GM23248 (cell line): ENCODE measurements at places on chromosomes 5 and 9.

- DNase-seq, result no peak
These were observed 80.6 kb downstream of the RAD23B start for GRCh38 chr9:107363516-107364152.

- peak; percentile 58 for DNase-seq
These were observed 18.6 kb upstream of the IFNB1 start for GRCh38 chr9:21096172-21096900.

GRCh38 chr5:90529939-90530677, 724 bp upstream of the LYSMD3 start:
- DNase-seq, result peak; percentile 90

DNA sequence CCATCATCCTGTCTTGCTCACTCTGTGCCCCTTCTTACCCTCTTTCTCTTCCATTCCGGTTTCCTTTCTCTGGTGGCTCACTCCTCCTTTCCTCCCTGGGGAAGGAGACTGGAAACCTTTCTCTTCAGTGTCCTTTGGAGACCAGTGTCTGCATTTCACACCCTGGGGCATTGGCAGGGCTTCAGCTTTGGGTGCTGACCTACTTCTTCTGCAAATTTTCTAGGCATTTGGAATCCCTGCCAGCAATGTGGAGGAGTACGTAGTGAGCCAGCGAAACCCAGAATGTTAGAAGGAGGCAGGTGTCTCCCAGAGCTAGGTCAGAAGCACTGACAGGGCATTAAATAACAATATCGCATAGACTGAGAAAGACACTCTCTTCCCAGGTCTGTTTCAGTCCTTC, 122.2 kb downstream of the SLC28A3 start:
- no peak for DNase-seq

DNA sequence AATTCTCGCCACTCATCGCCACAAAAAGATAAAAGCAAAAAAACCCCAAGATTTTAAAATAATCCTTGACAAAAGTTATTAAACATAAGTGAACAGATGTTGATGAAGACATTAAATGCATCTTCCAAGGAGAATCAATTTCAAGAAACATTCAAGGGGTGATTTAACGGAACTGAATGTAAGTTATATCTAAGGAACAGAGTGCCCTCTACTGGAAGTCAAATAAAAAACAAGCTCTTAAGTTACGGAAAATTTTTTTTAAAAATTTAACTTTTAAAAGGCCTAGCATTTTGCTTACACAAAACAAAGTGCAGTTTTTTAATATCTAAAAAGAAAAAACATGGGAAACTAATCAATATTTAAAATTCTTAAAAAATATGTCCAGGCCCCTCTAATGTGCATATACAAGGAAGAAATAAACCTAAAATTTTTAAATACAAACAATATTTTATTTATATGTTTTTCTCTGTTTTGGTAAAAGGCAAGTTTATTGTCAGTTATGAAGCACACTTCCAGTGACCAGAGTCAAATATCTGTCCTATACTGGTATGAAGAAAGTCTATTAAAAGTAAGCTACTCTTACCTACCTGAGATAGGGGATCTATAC, 28.0 kb downstream of the TEX10 start:
- DNase-seq, result peak; percentile 74

GRCh38 chr5:179893076-179893957, 14.4 kb downstream of the TBC1D9B start:
- DNase-seq, result no peak

- DNase-seq, result no peak
These were observed 154.0 kb downstream of the OLFM1 start for GRCh38 chr9:135241381-135242048.

DNA sequence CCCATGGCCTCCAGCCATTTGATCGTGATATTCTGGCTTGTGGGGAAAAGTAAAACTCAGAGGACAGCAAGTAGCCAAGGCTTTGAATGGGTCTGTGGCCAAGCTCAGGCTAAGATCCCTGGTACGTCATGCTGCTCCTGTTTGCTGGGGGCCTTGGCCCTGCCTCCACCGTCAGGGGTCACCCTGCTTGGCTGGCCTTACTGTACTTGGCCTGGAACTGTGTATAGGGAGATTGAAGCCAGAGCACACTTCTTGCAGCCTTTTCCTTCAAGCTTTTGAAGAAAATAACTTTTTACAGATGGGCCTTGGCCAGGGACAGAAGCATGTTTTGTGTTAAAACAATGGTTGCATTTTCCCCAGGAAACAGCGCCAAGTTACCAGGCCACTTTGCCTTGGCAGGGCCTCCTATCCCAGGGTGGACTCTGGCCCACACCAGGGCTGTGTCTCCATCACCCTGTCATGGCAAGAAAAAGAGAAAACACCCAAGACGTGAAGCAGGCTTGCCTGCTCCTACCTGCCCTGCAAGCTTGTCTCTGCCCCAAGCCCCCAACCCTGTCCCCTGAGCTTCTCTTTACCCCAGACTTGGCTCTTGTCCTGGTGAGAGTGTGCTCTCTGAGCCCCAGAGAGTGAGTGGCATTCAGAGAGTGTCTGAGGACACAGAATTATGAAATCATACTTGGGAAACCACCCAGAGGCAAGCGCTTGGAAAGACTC, 286.9 kb downstream of the GADD45G start:
- DNase-seq, result no peak

DNA sequence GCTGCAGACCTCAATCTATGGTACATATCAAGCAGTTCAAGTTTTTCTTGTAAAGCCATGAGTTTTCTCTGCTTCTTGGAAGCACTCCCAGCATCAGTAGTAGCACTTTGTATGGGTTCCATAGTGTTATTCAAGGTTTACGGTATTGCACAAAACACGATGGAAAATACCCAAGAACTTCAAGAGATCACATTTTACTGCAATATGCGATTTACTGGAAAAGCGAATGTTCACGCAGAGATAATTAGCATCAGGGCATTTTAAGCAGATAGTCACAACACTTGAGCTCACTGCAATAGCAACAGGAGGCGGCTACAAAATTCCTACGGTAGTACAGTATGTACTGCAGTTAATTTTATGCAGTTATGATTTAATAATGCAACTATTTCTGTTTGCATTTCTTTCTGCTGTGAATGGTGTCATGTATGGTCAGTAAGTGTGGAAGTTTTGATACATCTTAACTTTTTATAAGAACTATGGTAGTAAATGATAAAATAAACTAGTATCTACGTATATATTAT, 200.8 kb downstream of the SMARCA2 start:
- no peak for DNase-seq

DNA sequence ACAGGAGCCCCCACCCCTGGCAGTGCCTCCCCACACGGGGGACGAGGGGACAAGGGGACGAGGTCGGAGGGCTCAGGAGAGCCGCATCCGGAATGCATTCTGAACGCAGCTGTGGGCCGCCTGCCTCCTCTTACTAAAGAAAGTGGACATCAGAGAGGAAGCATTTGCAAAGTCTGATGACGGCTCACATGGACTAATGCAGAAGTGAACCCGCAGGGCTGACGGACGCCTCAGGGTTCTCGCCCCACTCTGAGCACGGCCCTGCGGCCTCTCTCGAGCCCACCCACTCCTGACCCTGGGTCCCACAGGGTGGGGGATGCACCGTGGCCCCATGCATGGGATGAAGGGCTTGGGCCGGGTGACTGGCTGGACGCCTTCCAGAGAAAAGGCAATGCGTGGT, 5.9 kb downstream of the LPCAT1 start:
- no peak for DNase-seq

- peak; percentile 27 for DNase-seq
These were observed 582.0 kb upstream of the TUSC1 start for GRCh38 chr9:26260238-26260637.

DNA sequence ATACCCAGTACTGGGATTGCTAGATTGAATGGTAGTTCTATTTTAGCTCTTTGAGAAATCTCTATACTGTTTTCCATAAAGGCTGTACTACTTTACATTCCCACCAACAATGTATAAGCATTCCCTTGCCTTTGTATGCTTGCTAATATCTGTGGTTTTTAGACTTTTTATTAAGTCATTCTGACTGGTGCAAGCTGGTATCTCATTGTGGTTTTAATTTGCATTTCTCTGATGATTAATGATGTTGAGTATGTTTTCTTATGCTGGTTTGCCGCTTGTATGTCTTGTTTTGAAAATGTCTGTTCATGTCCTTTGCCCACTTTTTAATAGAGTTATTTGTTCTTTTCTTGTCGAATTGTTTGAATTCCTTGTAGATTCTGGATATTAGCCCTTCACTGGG, 512.7 kb upstream of the PAPPA start:
- peak; percentile 83 for DNase-seq
